ENCODE measurements at places on chromosomes 2 and 18.

DNA sequence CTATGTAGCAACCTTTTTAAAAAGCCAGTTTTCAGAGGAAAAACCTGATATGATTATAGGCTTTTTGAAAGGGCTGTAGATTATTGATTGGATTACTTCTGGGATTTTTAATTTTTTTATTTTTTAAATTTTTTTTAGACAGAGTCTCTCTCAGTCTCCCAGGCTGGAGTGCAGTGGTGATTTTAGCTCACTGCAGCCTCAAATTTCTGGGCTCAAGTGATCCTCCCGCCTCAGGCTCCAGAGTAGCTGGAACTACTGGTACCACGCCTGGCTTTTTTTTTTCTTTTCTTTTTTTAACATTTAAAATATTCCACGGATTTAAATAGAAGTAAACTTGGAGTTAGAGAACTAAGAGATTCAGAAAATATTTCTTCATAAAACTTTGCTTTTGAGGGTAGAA lies 1.2 kb downstream of the MRPL19 start:
- no peak for DNase-seq

- DNase-seq: no peak
Observed at GRCh38 chr18:471716-472115, 28.8 kb downstream of the COLEC12 start.

DNA sequence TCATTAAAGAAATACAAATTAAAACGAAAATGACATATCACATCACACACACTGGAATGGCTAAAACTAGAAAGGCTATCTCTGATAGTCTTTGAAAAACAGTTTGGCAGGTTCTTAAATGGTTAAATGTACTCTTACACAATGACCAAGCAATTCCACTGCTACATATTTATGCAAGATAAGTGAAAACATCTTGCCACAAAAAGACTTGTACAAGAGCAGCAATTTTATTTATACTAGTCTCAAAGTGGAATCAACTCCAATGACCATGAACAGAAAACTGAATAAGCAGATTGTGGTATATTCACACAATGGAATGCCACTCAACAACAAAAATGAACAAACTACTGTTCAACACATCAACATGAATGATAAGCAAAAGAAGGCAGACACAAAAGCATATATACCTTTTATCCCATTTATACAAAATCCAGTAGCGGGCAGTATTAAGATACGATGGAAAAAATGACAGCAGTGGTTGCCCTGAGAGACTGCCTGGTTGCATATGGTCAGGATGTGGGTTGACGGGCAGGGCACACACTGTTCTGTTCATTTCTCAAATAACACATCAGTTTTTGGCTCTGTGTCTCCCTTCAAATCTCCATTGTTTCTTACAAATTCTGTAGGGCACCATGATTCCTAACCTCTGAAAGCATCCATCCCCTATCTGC lies 25.4 kb downstream of the SP100 start:
- DNase-seq: no peak

DNA sequence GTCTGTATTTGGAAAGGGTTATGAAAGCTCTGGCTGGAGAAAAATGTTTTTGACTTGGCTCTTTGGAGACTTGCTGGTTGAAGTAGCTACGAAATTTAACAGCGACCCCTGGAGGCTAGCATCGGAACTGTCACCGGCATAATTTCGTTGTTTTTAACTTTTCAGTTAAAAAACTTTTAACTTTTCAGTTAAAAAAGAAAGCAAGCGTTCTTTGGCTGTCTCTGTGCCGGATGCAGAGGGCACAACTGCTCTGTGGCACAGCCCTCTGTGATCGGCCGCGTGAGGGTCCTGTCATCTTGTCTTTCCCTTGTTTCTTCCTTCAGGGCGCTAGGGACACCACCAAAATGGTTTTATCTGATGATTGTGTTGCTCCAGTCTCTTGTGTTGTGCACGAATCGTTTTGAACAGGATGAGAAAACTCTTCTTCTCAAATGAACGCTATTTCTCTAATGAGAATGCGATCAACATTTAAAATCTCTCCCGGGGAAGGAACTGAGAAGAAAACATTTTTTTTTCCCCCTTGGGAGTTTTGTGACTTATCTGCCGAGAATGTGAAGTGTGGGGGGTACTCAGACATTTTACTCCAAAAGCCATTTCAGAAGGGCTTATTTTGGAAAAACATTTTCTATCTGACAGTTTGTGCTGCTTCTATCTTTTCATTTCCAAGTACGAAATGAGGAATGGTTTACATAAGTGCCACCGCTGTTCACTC lies 57.1 kb downstream of the ADCYAP1 start:
- DNase-seq: peak; percentile 57

- no peak for DNase-seq
Observed at GRCh38 chr18:79496978-79497637, 101.4 kb downstream of the NFATC1 start.

- no peak for DNase-seq
Observed at GRCh38 chr18:8107426-8107825, 501.8 kb upstream of the RAB12 start.

- no peak for DNase-seq
Observed at GRCh38 chr2:417006-417405, 129.1 kb upstream of the ALKAL2 start.

GRCh38 chr2:240387669-240388358 lies 47.6 kb upstream of the GPC1 start:
- no peak for DNase-seq

DNA sequence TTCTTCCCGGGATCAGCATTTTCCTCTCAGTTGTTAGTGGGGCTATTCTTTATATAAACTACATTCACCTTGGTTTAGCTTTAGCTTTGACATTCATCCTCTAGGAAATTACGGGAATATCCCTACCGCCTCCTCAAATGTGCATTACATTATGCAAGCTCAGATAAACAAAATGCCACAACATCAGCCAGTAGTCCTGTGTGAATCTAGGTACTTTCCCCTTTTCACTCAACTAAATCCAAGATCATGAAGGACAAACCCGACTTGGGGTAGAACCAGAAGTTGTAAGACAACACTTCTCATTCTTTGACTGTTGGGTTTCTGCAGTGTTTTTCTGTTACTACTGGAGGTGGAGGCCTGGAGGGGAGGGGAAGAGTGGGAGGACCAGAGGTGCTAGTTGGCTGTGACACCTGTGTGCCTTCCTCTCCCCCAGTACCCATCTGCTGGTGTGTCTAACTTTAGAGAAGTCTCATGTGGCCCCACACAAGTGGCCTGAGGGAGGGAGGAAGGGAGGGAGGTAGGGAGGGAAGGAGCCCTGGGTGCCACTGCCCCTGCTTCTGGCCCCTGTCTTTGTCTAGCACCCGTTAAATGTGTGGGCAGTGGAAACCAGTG lies 84.8 kb upstream of the BCL2L11 start:
- no peak for DNase-seq

DNA sequence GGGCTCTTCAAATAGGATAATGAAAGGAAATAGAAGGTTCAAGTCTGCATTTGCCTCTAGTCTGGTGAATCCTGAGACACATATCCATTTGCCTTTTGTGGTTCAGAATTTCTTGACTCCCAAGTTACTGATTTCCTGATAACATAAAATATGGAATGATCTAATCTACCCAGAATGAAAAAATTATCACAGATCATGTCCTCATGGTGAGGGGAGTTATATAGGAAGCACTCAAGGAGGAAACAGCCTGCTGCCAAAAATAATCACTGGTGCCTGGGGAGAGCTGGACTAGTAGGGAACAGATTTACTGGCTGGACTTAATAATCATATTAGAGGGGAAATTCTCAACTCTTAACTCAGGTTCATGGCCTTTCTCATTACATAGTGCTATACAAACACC lies 95.5 kb upstream of the STK17B start:
- DNase-seq: peak; percentile 26

DNA sequence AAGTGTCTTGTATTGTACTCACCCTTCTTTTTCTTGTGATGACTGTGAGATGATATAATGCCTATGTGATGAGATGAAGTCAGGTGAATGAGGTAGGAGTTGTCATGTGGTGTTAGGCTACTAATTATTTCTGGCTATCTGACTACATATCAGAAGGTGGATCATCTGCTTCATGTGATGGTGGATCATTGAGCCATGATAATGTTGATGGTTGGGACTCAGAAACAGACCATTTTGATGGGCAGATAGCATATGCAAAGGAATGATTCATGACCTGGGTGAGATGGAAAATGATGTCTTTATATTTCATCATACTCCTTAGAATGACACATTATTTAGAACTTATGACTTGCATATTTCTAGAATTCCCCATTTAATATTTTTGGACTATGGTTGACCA lies 19.5 kb downstream of the ANKRD30B start:
- DNase-seq: no peak

GRCh38 chr2:166384774-166385173 lies 9.0 kb upstream of the SCN9A start:
- peak; percentile 33 for DNase-seq

GRCh38 chr2:12006850-12007249 lies 260.4 kb downstream of the LPIN1 start:
- DNase-seq: no peak

DNA sequence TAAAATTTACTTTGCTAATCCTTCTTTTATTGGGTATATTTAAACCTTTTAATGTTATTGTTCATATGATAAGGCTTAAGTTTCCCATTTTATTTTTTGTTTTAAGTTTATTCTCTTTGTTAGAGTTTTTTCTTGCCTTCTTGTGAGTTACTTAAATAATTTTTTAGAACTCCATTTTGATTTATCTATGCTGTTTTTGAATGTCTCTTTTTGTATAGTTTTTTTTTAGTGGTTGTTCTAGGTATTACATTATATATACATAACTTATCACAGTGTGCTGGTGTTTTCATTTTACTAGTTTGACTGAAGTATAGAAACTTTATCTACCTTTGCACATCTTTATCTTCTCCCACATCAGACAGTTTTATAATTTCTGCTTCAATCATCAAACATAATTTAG lies 49.4 kb upstream of the TGFA start:
- no peak for DNase-seq

DNA sequence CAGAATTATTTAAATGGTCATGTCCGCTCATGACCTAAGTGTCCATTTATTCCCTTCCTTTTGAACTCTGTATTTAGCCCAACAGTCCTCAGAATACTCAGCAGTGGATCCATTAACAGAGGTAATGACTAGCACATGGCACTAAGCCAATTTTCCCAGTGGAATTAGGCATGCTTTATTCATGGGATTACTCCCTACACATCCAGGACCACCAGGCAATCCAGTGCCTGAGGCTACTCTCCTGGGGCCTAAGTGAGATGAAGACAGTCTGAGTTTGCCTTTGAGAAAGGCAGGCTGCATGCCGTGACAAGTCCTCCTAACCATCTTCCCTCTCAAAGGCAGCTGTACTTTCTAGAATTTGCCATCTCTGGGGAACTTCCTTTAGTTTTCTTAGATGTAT lies 128.6 kb downstream of the SPOPL start:
- no peak for DNase-seq

- no peak for DNase-seq
Observed at GRCh38 chr2:172947461-172948153, 128.0 kb upstream of the MAP3K20 start.

DNA sequence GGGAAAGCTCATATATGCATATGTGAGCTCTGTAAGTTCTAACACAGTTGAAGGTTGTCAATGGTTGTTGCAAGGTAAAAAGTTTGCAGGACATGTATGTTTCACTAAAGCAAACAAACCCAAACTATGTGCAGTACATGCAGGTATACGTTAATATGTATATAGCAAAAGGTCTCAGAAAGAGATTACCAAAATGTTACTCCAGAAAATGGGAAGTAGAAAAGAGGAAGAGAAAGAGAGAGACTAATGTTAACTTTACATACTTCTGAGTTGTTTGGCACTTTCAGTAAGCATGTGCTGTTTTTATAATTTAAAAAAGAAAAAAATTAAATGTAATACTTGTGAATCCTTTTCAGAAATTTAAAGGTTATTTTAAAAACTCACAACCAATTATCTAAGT lies 32.8 kb upstream of the PEX13 start:
- DNase-seq: peak; percentile 51

GRCh38 chr18:23113576-23113975 lies 21.7 kb upstream of the CABLES1 start:
- no peak for DNase-seq

DNA sequence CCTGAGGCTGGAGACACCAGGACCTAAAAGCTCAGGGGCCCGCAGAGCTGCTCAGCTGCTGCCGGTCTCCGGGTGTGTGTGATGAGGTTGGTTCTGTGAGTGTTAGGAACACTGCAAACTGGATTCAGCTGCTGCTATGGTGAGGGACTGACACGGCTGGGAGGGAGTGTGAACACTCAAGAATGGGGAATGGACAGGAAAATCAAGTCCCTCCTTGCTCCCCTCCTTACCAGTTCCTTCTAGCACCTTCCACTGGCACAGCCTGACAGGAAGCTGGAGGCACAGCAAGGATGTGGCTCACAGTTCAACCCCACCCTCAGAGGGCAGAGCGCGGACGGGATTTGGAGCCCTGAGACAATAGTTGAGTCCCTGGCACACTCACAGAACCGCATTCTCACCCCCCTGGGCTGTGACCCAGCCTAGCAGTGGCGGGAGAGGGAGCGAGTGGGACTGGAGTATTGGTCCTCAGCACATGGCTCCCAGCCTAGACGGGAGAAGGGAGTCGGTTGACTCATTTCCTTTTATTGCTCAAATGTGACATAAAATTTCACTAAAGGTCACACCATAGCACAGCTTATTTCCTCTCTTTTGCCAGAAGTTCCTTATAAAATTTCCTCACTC lies 42.5 kb downstream of the LRRC30 start:
- peak; percentile 13 for DNase-seq

GRCh38 chr2:150548527-150548926 lies 61.1 kb upstream of the RND3 start:
- peak; percentile 3 for DNase-seq
